Cardiac septum (tissue), 1 donor: ENCODE measurements at places on chromosomes 12 and 14. TPM values are rescaled to one million over a fixed set of nuclear protein-coding genes. Genes with fewer than 3 reads are reported as not detected.

DNA sequence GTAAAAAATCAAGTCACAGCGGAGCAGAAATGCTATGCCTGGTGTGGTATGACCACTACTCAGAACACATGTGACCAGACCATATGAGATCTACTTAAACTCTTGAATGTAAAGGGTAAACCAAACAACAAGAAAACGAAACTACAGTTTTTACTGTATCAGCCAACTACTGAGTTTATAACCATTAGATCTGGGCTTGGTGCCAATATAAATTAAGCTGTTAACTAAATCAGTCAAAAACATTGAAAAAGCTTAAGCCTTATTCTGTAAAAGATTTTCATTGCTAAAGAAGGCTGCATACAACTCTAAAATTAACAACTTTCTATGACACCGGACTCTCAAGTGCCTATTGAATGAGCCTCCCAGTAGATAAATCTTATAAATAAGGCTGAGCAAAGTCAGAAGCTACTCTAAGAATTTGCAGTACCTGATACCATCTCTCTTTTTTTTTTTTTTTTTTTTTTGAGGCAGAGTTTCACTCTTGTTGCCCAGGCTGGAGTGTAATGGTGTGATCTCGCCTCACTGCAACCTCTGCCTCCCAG lies 35.4 kb downstream of the SPTLC2 start:
- no peak for DNase-seq

DNA sequence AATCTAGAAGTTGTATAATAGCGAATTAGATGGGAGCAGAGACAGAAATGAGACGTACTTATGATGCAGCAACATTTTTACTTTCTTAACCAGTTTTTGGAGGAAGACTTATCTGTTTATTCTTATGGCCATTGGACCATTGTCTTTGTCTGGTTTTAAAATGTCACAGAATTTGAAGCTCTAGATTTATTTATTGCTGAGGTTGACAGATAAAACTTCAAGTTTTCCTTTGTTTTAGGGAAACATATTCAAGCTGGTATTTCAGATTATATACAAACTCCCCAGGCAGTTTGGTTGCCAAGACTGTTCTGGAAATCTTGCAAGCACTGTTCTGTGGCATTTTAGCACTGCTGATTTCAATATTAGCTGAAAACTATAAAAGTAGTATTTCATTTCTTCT lies 1021.7 kb downstream of the GALC start:
- DNase-seq: no peak

GRCh38 chr12:82326905-82327503 lies 31.2 kb downstream of the CCDC59 start:
- DNase-seq: no peak

DNA sequence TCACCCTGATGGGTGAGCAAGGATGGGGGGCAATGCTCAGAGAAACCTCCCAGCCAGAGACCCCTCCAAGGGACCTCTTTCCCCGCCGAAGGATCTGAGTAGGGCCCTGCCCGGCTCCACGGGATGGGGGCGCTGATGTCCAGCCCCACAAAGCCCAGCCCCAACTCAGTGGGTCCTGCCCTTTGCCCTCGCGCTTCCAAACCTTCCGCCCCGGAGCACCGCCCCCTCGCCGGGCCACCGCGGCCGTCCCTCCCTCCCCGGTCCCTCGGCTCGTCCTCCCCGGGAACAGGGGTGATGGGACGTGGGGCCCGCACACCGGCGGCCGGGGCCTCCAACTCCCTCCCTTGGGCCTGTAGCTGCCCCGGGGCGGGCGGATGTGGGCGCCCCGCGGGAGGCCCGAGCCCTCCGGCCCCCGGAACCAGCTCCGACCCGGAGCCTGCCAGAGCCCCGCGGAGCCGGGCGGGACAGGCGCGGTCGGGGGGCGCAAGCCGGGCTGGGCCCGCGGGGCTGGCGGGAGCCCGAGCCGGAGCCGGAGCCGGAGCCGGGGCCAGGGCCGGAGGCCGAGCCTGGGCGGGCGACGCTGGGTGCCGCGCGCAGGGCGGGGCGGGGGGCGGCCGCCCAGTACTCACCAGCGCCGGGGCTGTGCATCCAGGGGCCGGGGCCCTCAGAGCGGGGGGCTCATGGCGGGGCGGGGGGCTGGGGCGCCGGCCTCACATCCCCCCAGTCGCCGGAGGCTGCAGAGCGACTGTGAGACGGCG lies 386 bp downstream of the HDAC7 start:
- DNase-seq: peak; percentile 92

DNA sequence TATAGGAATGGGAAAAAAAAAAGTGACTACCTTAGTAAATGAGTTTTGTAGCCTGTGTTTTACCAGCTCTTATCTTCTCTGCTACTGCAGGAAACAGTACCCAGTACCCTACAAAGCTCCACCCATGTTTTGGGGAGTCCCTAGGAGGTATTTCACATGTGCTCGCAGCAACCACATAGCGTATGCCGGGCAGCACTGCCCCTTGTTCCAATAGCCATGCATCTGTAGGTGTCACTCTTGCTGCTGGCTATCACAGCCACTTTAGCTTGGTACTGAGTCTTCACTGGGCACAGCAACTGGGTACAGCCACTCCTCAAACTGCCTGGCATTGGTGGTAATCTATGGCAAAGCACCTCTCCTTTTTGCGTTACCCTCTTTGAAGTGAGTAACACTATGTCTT lies 2.0 kb upstream of the MDM1 start:
- no peak for DNase-seq

- no peak for DNase-seq
Measured at GRCh38 chr12:16675438-16675837, 69.5 kb upstream of the LMO3 start.

DNA sequence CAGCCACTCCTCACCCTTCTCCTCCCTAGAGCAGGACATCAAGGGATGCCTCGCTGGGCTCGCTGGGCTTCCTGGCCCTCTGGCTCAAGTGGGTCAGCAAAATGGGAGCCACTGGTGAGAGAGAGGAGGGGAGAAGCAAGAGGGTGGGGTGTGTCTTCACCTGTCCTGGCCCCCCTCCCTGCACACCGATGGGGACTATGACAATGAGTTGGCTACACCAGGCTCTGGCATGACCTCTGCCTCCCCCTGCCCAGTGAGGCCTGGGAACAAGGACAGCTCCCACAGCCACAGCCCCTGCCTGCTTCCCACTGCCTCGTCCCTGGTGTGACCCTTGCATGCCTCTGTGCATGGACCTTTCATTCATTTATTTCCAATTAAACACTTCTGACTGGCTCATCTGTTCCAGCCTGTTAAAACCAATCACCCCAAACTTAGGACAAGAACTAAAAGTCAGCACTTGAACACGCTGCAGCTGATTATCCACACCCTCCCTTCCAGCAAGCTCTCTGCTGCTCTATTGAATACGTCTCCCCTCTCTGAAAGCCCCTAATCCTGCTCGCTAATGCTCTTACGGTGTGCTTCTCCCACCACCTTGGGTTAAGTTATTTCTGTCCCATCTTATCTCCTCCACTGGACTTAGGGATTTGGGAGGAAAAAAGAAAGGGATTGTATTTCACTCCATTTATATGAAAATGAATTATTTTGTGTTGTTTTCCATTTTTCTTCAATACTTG lies 5.8 kb upstream of the PPP2R5C start:
- no peak for DNase-seq

GRCh38 chr12:11769723-11770514 lies 120.4 kb downstream of the ETV6 start:
- no peak for DNase-seq

GRCh38 chr12:98514982-98515286 lies 456 bp upstream of the TMPO start:
- DNase-seq: no peak

DNA sequence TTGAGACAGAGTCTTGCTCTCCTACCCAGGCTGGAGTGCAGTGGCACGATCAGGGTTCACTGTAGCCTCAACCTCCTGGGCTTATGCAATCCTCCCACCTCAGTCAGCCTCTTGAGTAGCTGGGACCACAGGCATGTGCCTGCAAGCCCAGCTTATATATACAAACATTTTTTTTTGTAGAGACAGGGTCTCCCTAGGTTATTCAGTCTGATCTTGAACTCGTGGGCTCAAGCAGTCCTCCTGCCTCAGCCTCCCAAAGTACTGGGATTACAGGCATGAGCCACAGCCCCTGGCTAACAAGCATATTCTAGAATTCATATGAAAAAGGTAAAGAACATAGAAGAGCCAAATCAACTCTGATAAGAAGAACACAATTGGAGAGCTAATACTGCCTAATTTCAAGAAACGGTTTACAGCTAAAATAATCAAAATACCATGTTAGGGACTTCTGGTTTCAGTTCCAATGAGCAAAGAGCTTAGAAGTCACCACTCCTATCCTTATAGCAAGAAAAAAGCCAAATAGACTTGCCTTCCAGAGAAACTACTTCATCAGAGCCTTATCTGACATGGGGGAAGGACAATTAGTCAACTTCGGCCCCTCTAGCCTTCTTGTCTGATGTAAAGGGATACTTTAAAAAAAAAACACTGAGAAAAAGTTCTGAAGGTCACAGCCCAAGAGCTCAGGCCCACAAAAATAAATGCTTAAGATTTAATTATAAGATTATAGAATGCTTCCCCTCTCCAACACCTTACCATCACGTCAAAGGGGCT lies 37.6 kb downstream of the TMEM116 start:
- DNase-seq: no peak

GRCh38 chr14:78297858-78298257 lies 127.7 kb downstream of the NRXN3 start:
- no peak for DNase-seq

DNA sequence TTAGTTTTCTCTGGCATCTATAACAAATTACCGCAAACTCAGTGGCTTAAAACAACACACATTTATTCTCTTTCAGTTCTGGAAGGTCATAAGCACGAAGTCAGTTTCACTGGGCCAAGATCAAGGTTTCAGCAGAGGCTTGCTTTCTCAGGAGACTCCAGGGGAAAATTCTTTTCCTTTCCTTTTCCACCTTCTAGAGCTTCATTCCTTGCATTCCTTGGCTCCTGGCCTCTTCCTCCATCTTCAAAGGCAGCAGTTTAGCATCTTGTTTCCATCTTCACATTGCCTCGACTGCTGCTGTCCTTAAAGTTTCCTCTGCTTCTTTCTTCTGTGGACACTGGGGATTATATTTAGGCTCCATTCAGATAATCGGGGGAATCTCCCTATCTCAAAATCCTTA lies 106.1 kb downstream of the PDE3A start:
- no peak for DNase-seq

DNA sequence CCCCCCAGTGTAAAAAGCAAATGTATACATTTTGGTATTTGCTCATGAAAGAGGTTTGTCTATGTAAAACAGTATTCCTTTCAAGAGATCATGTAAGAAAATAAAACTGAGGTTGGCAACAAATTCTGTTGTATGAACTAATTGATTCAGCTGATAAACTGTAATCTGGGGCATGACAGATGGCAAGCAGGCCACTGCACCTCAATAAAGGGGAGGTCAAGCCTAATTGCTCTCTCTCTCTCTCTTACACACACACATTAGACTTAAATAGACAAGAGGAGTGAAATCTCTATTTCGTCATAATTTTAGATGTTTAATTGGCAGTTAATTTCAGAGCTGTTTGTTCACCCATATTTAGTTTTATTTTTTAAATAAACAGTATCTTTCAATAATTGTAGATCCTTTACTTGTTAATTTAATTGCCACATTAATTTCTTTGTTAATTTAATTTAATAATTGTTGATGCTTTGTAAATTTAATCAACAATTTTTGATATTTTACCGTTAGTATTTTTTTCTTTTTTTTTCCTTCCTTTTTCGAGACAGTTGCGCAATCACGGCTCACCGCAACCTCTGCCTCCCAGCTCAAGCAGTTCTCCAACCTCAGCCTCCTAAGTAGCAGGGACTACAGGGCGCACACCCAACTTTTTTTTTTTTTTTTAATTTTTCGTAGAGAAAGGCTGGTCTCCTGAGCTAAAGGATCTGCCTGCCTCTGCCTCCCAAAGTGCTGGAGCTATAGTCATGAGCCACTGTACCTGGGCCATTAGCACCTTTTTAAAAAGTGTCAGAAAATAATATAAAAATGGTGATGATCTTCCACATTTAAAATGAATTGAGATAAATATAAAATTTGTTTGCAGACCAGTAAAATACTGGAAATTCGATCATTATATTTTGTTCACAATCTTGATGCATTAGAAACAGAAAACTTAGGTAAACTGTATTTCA lies 577.7 kb downstream of the SLC16A7 start:
- no peak for DNase-seq

GRCh38 chr14:77284466-77284865 lies 13.5 kb upstream of the NGB start:
- DNase-seq: no peak

DNA sequence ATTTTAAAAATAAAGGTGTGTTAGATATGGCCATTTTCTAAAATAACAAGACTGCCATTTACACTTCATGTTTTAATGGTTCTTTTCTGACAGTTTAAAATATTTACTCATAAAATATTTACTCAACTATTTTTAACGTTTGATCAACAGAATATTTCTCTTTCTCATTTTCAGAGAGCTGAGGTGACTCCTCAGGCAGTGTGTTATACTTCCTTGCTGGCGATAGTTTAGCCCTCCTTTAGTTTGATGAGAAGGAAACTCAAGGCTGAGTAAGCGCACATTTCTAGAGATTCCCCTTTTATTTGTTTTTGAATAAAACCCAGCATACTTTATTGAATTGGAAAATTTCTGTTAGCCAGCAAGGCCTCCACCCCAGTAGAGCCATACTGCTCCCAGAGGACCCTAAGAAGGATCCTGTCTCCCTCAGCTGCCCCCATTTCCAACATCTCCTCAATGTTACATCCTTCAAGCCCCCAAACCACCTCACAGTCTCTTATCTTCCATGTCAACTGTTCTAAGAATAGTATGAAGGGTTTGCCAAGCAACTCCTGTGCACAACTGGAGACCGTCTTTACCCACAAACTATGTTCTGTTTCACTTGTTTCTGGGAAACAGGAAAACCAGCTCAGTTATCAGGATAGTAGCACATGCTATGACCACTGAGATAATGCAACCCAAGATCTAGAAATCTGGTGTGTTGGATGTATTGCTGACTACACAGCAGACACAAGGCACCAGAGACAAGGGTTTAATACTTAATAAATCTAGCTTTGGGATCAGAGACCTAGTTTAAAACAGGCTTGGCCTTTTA lies 129.5 kb downstream of the STXBP6 start:
- DNase-seq: no peak

GRCh38 chr12:64571411-64571810 lies 38.9 kb upstream of the RASSF3 start:
- no peak for DNase-seq

GRCh38 chr12:90048918-90049317 lies 340.3 kb upstream of the ATP2B1 start:
- no peak for DNase-seq

GRCh38 chr12:67648521-67649260 lies at the start of gene DYRK2:
DYRK2 (plus strand) TSS chr12:67648745; CDS start chr12:67649134, 389 bp downstream.
- peak; percentile 87 for DNase-seq

The PPP4R3A gene
- total RNA-seq: 45.5 TPM

The HOXC13 gene
- total RNA-seq: not detected

The LAG3 gene
- 0.57 TPM for total RNA-seq

The AP1G2 gene
- total RNA-seq: 12.8 TPM

The ST8SIA1 gene
- total RNA-seq: 1.5 TPM

The FOXN4 gene
- total RNA-seq: not detected

The BCAT1 gene
- 3.5 TPM for total RNA-seq

The P2RX7 gene
- total RNA-seq: 0.65 TPM
